ENCODE measurements at places on chromosomes 5 and 9.

DNA sequence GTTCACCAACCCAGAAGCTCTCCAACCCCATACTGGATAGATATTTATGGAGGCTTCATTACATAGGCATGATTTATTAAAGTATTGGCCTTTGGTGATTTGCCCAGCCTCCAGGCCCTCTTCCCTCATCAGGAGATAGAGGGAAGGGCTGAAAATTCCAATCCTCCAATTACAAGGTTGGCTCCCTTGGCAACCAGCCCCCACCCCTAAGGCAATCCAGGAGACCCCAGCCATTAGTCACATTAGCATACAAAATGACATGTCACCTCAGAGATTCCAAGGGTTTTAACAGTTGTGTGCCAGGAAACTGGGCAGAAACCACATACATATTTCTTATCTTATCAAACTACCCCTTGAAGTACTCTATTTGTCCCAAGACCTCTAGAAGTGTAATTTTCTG is 210.0 kb downstream of the HINT1 start:
- no peak for DNase-seq

DNA sequence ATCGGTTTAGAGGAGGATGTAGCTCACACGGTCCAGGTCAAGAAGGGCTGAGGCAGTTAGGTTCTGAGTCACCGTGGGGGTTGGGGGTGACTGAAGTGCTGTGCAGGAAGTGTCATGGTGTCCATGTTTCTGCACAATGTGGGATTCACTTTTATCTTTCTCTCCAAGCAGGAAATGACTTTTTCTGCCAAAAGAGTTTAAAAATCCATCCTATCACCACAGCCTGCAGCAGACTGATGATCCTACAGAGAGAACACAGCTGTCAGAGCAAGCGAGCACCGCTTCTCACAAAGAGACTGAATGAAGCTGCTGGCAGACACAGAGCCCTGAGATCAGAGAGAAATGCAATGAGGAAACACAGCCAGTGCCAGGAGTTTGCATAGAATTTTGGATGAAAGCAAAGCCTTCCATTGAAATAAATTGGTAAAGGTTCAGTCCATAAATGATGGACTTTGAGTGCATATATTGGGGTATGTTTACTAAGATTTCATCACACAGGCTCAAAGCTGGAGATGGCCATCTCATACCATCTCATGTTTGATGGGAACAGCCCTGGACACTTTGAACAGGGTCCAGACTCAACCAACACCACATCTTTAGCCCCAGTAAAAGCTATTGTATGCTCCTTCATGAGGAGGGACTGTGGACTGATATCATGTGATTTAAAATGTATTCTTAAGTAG is 213.9 kb upstream of the FBXL7 start:
- peak; percentile 54 for DNase-seq

- DNase-seq: no peak
These were observed 4.4 kb upstream of the TOR4A start for GRCh38 chr9:137273095-137273490.

DNA sequence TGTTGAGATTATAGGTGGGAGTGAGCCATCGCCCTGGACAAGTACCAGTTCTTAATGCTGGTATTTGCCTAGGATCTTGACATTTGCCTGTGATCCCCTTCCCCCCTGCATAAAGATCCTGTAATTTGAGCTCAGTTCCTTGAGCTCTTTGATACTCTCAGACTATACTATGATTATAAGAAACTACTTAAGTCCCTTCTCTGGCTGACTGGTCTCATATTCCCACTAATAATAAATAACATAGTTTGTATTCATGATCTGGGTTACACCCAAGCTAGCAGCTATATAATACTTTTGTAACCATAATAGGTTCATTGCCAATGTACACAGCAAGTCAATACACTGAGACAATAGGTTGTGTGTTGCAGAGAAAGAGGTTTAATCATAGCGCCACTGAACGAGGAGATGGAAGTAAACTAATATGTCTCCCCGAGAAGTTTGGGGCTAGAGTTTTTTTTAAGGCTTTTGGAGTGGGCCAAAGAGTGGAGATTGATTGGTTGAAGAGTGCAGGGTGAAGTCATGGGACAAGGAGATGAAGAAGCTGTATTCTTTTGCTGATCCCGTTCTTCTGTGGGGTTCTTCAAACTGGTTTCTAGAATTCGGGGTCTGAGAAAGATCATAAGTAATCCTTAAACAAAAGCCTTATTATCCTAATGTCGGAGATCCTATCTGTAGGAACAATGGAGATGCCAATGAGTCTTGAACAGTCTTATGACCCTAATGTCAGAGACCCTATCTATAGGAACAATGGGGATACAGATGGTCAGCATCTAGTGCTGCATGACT is 20.7 kb upstream of the SHOC1 start:
- DNase-seq: no peak

DNA sequence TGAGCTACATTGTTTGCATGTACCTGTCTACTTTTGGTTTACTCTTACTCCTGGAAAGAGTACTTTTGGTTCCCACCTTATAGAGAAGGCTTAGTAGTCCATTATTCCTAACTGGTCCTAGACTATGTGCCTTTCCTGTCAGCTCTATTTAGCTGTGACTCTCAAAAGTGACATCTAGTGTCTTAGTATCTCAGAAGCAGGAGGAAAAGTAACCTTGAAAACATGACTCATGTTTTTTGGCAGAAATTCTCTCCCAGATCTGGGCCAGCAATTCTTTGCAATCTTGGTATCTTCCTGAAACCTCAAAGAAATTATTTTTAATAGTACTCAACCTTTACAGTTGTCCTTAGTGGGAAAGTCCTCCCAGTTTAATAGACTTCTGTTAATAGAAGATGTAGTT is 691.7 kb upstream of the SEMA6A start:
- no peak for DNase-seq

DNA sequence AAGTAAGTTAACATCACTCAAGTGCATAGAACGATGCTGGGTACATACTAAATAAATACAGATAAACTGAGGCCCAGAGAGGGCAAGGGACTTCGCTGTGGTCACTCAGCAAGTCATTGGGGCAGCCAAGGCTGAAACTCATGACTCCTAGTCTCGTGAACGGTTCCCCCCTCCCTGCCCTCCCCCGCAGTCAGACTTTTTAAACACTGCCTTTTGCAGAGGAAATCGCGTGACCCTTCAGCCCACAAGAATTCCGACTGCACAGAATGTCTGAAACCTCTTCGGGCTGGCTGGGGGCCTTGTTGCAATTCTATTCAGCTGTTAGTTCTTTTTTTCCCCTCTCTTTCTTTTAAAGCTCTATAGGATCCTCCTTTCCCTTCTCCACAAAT is 28.1 kb downstream of the NEK6 start:
- peak; percentile 83 for DNase-seq

- no peak for DNase-seq
These were observed 195.7 kb downstream of the ZNF608 start for GRCh38 chr5:124550731-124551130.

DNA sequence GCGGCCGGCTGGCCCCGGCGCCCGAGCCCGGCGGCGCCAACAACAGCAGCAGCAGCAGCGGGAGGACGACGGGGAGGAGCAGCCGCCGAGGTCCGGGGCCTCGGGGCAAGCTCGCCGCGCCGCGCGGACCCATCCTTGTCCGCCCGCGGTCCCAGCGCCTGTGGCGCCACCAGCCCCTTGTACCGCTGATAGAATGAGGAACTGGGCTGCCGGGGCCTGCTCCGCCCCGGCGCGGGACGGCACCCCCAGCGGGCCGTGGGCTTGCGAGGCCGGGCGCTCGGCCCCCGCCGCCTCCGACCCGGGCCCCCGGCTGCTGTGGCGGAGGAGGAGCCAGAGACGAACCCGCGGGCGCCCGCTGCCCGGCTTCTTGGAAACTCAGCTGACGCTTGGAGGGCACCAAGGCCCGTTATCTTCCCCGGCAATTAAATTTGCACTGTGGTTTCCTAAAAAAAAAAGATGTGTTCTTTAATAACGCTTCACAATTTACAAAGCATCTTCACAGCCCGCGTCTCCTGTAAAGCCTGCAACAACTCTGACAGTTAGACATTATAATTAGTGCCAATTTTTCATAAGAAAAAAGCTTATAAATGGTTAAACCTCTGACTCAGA is at the start of gene ARSB:
Gene ARSB, minus strand, starts transcription at position 195 of the 609 bp plus-strand sequence. Its CDS starts 62 bp downstream, at position 133.
- DNase-seq: peak; percentile 79

GRCh38 chr5:68303038-68303738 is 87.6 kb downstream of the PIK3R1 start:
- no peak for DNase-seq

- no peak for DNase-seq
These were observed 66.7 kb upstream of the PRSS3 start for GRCh38 chr9:33728613-33729012.

GRCh38 chr5:1315018-1315708 is 20.3 kb upstream of the TERT start:
- peak; percentile 15 for DNase-seq

- DNase-seq: peak; percentile 48
These were observed 27.4 kb downstream of the LNPEP start for GRCh38 chr5:96963267-96963666.
